Substantia nigra (tissue), 51 donors: ENCODE measurements at places on chromosomes 5 and 9.

DNA sequence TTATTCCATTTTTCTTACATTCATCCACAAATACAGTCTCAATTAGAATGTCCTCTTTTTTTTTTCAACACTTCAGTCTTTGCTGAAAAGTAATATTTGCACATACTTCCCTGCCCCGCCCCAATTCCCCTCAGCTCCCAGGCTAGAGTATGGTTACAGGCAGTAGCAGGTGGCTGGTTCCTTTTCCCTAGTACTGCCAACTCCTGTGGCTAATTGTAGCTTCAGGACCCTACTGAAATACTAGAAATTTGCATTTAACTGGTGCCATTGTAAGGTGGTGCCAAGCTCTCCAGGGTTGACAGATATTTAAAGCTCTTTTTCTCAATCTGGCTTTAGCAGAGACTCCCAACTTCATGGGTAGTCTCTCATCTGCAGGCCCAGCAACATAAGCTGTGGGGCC lies 80.3 kb downstream of the FAM81B start:
- DNase-seq = no peak

- DNase-seq = peak; percentile 32
Measured at GRCh38 chr9:36008774-36009300, 27.9 kb upstream of the RECK start.

DNA sequence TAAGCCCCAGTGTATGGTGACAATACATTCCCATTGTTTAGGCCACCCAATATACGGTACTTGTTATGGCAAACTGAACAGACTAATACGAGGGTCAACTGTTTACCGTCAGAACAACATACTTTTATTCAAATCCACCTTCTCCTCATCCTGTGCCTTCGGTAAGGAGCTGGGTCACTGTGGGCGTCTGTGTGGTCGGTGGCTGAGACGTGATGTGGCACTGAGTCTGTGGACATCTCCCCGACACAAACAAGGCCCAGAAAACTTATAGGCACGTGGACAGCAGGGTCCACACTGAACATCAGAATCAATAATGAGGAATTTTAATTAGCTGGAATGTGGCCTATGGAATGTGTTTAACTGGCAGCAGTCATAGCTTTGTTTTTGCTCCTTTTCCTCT lies 154.3 kb upstream of the IRX2 start:
- DNase-seq = no peak

DNA sequence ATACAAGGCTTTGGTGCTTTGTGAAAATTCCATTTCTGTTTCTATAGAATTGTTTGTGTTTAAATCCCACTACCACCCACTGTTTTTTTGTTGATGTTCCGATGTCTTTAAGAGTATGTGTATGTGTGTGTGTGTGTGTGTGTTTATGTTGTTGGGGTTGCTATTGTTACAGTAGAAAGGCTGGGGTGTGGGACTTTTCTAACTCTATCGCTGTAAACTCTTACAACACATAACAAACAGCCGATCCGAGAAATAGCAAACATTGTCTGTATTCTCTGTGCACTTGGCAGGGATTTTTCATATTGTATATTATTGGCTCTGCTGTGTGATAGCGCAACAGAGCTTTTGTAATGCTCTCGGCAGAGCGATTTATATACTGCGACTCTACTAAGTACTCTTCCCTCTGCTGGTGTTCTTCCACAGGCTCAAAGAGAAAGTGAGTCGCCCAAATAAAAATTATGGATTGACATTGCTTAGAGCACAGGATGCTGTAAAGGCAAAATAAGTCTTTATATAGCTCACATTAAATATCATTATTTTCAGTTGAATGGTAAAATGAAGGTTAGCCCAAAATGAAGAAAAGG lies 492.2 kb upstream of the ARRDC3 start:
- no peak for DNase-seq

DNA sequence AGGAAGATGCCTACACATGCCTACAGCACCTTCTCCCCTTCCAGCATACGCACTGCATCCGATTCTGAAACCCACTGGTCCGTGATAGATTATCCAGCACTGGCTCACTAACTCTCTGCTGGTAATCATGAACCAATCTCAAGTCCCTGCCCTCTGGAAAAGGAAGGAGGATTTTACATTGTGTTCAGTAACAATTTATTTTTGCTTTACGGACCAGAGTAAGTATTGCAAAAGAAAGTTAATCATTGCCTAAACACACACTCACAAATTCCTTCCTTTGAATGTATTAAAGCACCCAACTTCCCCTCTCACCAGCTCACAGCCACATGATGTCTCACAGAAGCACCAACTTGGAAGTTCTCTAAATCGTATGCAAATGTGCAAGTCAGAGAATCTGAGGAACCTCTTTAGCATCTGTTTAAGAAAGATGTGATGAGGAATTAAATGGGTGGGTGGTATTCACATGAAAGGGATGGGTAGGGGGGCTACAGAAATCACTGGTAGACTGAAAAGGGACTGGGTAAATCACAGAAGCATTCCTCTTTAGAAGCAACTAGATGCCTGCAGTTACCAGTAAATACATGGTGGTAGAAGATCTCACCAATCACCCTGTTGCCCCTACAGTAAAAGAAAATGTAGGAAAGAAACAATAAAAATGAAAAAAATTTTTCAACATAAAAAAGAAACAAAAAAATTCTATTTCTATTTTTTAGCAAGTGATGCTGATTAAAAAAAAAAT lies 8.4 kb downstream of the GNAQ start:
- no peak for DNase-seq

DNA sequence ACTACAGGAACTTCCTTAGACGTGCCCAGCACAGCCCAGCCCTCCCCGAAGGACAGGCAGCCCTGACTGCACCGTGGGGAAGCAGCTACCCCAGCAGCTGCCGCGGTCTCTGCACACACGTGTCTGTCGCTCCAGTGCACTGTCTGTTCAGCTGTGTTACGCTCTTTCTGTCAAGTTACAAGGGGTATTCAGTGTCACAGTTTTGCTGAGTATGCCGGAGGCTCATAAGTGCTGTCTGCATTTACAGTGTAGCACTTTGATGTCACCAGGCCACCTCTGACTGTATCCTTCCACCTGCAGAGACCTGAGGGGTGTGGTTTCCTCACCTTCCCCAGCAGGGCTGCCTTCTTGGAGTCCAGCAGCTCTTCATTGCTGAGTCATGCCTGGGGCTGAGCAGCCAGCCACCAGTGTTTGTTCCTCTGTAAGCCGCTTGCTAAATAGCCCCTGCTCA lies 126.8 kb downstream of the EHMT1 start:
- DNase-seq = peak; percentile 24

DNA sequence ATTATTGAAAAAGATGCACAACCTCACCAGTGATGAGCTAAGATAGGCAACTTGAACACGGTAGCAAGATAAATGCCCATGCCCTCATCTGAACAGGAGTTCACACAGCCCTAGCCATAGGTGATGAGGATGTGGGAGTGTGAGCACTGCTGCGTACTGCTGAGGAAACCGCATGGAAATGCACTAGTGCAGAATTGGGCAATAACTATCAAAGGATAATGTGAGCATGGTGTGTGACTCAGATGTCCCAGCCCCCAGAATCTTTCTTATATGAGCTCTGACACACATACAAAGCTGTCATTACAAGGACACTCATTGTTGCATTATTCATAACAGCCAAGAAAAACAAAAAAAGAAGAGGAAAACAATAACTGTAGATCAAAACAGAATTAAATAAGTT lies 521.2 kb downstream of the IRX1 start:
- DNase-seq = no peak

- peak; percentile 10 for DNase-seq
Measured at GRCh38 chr9:113985968-113986585, 92.0 kb downstream of the AMBP start.

DNA sequence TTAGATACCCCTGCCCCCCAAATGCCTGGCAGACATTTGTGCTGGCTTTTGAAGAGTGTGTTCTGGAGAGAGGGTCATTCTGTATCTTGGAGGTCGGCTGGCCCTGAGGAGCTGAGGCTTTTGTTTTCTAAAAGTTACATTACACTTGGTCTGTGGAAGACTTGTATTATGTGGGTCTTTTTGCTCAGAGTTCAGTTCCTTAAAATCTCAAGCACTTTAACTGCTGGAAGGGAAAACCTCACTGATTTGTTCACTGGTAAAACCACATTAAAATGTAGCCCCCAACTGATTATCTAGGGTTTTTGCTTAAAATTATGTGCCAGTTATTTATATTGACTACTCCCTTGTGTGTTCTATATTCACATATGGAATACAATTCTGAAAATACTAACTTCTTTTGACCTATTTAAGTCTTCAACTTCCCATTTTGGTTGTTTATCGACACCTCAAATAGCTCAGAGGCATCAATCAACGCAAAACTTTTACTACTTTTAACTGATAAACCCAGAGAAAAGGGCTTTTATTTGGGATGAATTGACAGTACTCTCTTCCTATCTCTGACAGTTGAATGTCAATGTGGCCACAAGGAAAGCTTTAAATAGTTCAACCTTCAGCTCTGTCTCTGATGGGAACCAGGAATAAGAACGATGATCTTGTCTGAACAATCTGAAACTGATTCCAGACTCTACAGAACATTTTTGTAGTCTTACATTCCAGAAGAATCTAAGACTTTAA lies 54.0 kb upstream of the MAP3K1 start:
- DNase-seq = no peak

GRCh38 chr9:120942186-120943001 lies 15.8 kb upstream of the TRAF1 start:
- no peak for DNase-seq

- DNase-seq = no peak
Measured at GRCh38 chr5:66718374-66719002, 122.3 kb downstream of the MAST4 start.

DNA sequence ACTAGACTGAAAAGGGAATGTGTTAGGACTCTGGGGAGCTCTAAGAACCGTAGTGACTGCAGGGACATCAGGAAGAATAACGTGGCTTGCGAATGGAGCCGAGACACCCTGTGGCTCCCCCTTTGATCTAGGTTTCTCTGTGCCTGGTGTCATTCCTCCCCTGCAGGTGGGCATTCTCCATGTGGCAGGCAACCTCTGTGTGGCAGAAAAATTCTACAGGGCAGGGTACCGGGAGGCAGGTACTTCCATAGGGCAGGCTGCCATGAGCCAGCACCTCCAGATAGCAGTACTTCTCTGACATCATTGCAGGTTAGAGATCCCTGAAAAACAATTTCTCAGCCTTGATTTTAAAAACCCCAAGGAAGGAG lies 43.1 kb downstream of the ROPN1L start:
- DNase-seq = no peak

- DNase-seq = no peak
Measured at GRCh38 chr9:129323376-129323998, 145.4 kb upstream of the IER5L start.

GRCh38 chr9:132901858-132902831 lies 23.4 kb downstream of the SPACA9 start:
- DNase-seq = peak; percentile 68

GRCh38 chr9:29958469-29958868 lies 2385.2 kb upstream of the C9orf72 start:
- no peak for DNase-seq

- no peak for DNase-seq
Measured at GRCh38 chr9:70491426-70492318, 77.2 kb upstream of the KLF9 start.

DNA sequence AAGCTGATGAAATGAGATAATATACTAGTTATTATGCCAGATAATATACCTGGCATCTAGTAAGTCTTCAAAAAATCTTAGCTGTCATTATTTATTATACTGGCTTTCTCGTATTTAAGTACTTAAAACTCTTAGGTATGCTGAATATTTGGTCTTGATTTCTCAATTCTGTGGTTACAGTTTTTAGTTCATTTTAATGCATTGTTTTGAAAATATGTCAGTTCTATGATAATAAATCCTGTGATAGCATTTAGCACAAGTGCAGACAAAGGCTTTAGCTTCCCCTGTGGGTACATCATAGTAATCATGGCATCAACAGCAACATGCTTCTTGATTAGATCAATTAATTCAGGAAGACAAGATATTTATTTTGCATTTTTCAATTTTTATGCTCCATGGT lies 133.0 kb downstream of the SMC2 start:
- DNase-seq = no peak

- DNase-seq = no peak
Measured at GRCh38 chr9:104786293-104786692, 22.4 kb downstream of the NIPSNAP3B start.

- DNase-seq = peak; percentile 51
Measured at GRCh38 chr9:130172161-130172857, at the start of gene NCS1. TSS of gene NCS1 (plus strand) at chr9:130172404. CDS start at chr9:130172664, 260 bp downstream.

DNA sequence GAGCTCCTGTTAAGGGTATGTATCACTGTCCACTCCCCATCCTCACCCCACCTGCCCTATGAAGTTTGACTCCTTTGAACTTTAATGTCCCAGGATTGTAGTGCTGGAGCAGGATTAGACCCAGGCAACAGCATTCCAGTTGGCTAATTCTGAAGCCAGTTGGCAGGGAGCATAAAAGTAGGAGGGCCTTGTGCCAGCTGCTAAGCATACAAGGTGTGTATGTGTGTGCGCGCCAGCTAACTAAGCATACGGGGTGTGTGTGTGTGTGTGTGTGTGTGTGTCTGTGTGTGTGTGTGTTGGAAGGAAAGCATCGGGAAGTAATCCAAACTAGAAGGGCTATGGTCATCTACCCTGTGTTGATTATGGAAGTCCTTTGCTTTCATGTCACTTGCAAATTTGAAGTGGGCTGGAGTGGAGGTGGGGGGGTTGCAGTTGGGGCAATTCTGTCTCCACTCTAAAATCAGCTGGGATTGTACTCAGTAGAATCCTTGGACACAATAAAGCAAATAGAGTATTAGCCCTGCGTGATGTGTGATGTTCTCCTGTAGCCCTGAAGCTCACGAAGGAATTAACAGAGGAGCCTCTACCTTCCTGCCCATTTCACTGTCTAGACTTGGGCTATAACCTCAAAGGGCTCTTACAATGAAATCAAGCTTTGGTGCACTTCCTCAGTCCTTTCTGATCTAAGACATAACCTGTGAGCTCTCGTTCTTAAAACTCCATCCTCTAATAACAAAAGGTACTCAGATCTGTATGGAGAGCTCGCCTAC lies 26.9 kb downstream of the HMGCR start:
- DNase-seq = no peak

GRCh38 chr9:92279302-92279701 lies 14.2 kb downstream of the IARS1 start:
- no peak for DNase-seq

GRCh38 chr9:105969636-105970035 lies 275.3 kb downstream of the TMEM38B start:
- DNase-seq = no peak

DNA sequence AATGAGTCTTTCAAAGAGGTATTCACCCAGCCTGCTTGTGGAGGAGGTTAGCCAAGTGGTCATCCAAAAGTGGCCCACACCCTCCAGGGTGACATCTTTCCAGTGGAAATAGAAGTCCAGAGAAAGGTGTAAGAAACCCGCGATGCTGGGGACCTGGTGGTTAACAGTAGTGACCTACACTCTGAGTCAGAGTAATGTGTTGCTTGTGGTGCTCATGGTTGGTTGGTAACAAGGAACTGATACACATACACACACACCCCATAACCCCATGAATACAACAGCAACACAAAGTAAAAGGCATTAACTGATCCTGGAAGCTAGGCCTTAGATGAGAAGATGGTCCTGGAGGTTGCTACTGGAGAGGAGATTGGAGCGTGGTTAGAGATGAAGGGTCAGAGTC lies 26.9 kb downstream of the MRPS30 start:
- no peak for DNase-seq
